Cardiac septum (tissue), 1 donor: ENCODE measurements at places on chromosomes 16 and 17.

DNA sequence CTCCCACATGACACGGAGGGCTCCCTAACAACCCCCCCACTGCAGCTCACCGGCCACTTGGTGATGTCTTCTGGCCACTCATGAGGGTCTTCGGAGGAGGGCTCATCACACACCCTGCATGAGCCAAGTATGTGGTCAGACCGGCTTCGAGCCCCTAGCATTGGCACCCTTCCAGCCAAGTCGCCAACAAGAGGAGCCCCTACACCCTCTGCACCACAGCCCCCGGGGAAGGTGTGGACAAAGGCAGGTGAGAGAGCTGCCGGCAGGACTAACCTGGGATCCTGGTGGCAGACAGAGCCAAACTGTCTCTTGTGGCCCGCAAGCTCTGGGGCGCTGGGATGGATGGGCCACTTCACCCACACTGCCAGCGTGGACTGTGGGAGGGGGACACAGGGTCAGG, 6.5 kb downstream of the SNRNP25 start:
- no peak for DNase-seq

DNA sequence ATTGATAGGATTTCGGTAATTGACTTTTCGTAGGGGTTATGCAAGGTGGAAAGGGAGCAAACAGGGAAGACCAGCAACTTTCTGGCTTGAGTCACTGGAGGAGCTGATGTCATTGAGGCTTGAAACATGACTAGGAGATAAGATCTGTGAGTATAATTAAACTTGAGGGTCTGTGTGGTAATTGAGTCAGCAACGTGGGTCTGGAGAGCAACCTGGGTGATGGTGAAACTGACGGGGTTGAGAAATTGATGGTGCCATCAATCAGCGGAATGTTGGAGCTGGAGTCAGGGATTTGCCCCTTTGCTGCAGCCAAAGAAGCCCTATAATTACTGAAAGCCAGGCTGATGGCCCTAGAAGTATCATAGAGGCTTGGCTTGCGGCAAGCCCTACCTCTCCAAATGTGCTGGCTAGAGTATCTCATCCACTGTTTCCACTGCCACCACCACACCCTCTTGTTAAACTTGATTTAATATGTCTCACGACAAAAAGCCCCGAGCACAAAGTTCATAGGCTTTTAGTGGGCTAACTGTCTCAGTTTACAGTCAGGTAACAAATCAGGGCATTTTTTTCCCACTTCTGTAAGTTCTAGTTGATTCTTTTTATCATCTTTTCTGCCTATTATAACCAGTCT, 186.9 kb upstream of the ELAC2 start:
- no peak for DNase-seq

DNA sequence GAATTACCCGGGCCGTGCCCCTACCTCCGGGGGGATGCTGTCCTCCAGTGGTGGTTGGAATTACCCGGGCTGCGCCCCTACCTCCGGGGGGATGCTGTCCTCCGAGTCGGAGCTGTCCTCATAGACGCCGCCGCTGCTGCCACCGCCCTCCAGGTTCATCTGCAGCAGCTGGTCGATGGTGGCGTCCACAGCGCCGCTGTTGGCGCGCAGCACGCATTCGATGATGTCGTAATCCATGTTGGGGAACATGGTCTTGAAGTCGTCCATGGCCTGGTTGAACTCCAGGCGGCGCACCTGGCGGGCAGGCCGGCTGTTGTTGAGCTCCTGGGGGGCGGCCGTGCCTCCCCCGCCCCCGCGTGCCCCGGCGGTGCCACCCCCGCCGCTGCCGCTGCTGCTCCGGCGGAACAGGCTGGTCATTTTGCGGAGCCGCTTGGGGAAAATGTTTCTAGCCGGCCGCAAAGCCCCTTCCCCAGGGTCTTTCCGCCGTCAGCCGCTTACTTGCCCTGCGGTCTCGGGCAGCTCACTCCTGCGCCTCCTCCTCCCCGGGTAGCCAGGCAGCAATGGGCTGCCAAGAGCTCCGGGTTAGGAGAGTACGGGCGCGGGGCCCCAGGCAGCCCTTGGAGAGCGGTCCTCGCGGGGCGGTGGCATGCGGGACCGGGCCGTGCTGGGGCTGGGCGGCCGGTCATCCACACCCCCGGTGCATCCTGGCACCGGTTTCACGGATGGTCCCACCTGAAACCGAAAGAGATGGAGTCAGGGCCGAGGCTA, 35.5 kb upstream of the MRPS23 start:
- no peak for DNase-seq

DNA sequence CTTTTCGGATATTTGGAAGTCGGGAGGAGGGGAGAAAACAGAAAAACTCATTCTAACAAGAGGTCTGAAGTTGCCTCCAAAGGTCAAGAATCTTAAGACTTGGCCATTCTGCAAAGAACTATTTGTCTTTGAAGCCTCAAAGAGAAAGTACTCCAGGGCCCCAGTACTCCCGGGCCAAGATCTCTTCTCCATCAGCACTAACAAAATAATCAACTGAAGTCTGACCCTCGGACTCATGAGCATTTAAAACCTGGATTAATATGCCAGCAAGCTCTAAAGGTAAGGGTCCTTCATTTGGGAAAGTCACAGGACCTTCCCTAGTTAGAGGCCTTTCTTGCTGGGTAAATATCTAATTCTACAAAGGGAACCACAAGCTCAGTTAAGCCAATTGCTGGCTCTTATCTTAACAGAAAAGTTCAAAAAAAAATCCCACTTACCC, 4.5 kb downstream of the AXIN2 start:
- DNase-seq, result no peak

- peak; percentile 81 for DNase-seq
These were observed 11.1 kb downstream of the CANT1 start for GRCh38 chr17:78998311-78999055.

- no peak for DNase-seq
These were observed 53.4 kb downstream of the NUP93 start for GRCh38 chr16:56783344-56783743.

DNA sequence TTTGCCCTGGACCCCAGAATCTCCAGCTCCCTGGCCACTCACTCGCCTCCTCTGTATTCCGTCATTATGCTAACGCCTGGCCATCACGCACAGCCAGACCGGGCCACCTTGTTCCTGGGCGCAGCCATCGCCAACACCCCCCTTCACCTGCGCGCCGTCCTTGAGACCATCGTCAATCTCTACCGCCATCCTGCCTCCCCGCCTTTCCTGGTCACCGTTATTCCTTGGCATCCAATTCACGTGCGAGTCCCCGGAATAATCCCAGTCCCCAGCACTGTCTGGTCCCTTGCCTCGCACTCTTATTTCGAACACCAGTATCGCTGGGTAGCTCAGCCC, 541 bp downstream of the VKORC1 start:
- DNase-seq, result no peak

GRCh38 chr16:60404401-60404800, 1631.8 kb downstream of the CDH8 start:
- DNase-seq, result no peak

DNA sequence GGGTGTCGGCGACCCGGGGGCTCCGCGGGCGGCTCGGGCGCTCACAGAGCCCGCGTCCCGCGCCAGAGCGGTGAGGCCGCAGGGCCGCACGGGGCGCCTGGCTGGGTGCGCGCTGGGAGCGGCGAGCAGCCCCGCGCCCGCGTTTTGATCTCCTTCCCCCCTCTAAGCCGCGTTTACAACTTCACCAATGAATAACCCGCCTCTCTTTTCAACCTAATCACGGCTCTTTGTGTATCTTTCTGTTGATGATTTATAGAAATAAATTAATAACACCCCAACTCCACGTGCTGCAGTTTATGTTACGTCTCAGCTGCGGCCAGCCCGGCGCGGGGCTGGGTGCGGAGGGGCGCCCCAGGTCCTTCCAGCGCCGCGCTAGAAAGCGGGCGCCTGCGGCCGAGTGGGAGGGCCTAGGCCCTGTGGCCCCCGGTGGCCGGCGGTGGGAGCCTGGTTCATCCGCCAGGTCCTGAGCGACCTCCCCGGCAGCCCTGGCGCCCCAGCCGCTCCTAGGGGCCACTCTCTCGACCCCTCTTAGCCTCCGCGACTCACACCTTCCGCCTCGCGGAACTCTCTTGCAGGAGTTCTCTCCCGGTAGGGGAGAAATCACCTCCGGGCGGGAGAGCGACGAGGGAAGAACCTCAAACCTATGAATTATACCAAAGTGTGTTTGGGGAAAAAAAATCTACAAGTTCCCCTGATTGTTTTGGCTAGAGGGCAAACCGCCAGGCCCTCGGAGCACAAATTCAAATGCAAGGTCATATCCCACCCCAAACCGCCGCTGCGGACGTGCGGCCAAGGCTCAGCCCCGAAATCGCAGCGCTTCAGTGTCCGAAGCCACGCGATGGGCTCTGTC, 1.9 kb downstream of the HNF1B start:
- DNase-seq, result no peak

DNA sequence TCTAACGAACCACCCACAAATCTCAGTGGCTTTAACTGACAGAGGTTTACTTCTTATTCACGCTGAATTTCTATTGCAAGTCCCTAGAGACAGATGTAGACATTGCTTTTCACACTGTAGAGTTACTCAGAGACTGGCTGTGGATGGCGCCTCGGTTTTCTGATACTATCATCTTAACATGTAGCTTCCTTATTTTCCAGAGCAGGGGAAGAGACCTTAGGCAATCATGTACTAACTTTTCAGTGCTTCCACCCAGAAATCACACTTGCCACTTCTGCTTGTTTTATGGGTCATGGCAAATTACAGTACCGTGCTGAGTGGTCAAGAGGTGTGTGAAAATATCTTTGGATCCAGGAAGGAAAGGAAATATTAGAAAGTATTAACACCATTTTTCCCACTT, 65.4 kb downstream of the MAF start:
- DNase-seq, result no peak

GRCh38 chr16:58859958-58860669, 126.0 kb upstream of the GOT2 start:
- DNase-seq, result no peak

DNA sequence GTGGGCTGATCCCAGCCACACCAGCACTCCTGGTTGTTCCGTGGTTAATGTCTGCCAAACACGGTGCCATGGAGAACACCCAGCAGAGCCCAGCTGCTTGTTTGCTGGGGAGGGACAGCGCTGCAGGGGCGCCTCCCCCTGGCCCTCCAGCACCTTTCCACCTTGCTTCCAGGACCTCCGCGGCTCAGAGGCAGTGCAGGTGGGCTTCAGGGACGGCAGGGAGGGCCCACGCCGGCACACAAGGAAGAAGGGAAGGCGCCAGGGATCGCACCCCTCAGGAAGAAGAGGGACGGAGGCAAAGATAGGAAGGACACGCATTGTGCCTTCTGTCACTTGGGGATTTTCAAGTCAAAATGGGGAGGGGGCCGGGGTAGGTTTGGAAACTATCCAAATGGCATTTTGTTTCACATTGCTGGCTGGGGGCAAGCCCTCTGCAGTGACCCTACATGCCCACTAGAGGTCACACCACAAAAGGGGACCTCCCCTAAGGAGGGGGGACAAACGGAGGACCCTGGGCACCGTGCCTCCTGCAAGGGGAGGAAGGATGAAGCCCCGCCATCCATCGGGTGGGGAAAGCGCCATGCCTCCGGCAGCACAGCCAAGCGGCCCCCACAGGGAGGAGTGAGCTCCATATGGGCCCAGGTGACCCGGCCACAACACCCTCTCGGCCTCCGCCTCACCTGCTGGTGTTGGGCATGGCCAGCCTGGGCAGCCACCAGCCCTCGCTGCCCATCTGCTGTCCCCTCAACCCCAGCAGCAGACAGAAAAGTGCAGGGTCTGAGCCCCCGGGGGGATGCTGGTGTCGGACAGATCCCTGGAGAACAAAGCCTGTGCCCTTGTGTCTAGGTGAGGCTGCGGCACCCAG, 7.5 kb upstream of the C16orf95 start:
- DNase-seq, result peak; percentile 51

GRCh38 chr17:4499431-4500190, 930 bp downstream of the SPNS2 start:
- DNase-seq, result no peak

DNA sequence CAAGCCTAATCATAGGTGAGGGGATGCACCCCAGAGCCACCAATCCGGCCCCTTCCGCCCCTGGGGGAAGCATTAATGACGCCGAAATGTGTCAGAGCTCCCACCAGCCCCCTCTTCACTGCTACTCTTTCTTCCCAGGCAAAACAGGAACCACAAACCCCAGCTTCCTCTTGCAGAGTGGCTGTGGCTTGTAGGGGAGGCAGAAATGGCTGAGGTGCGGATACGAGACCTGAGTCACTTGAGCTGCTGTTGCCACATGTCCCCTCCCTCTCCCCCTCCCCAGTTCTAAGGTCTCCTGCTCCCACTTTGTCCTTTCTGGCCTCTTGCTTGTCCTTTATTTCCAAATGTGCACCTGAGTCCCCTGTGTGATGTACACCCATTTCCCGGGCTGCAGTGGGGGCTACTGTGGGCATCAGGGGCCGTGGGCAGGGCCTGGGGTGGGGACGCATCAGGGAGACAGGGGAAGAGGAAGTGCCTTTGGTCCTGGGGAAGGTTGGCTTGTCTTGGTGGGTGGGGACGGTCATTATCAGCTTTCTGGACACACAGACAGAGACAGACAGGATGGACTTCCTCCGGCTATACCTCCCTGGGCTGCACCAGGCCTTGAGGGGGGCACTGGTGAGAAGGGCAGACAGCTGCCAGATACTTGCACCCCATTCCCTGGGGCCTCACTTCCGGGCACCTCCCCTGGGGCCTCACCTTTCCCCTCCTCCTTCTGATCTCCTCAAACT, at the start of gene APOBR:
Gene APOBR, plus strand, starts transcription at position 523 of the 731 bp plus-strand sequence. Its CDS starts 39 bp downstream, at position 562.
- DNase-seq, result peak; percentile 90

DNA sequence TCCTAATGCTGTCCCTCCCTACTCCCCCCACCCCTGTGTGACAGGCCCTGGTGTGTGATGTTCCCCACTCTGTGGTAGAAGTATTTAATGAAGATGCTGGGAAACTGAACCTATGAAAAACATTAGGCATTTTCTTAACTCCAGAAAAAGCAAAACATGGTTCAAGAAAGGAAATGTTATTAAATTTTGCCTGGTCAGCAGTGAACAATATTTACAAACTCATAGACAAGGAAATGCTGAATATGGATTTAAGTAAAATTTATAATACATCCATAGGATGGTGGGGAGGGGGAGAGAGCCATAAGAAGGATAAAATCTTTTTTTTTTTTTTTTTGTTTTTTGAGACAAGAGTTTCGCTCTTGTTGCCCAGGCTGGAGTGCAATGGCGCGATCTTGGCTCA, 10.8 kb upstream of the CRYBA1 start:
- DNase-seq, result no peak

DNA sequence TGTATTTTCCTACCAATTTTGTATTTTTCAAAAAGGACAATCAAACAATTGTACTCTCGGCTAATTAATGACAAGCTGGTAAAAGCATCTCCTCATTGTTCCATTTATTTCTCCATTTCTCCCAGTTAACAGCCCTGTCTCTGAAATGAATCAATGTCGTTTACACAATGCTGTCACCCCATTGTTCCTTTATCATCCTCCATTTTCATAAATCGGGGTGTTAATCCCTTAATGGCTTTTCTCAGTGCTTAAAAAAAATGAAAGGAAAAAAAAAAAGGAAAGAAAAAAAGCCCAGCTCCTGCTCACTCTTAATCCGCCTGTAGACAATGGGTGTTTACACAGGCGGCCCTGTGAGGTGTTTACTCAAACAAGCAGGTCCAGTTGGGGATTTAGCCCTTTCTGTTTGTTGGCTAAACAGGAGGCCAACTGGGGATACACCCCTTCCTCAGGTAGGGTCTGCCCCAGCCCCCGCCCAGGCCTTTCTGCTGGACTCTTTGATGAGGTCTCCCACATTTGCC, 86.8 kb upstream of the SALL1 start:
- DNase-seq, result no peak
